ENCODE measurements at places on chromosomes 3 and 15. TPM values are rescaled to one million over a fixed set of nuclear protein-coding genes. Genes with fewer than 3 reads are reported as not detected.
A peak's percentile ranks its signal among the peaks of the same experiment; 100 is the strongest.

- H3K27ac ChIP-seq: no peak overlapping the region
- H3K4me1 ChIP-seq: peaks cover 3% of the 10 kb centered on the region
- H3K27me3 ChIP-seq: no peaks in the 10 kb centered on the region
- no peak for DNase-seq
- H3K36me3 ChIP-seq: no peaks in the 10 kb centered on the region
- H3K4me3 ChIP-seq: no peak overlapping the region
Observed at GRCh38 chr3:128427175-128427857, 39.4 kb downstream of the DNAJB8 start.

- no peaks in the 10 kb centered on the region for H3K36me3 ChIP-seq
- no peaks in the 10 kb centered on the region for H3K27me3 ChIP-seq
- H3K4me1 ChIP-seq: peaks cover 6% of the 10 kb centered on the region
- H3K27ac ChIP-seq: no peak overlapping the region
- no peak for DNase-seq
Observed at GRCh38 chr3:43465109-43465508, 156.7 kb downstream of the ANO10 start.

CYP11A1 gene
- total RNA-seq: 1.2 TPM

PARP15 gene
- 2.3 TPM for total RNA-seq

DNA sequence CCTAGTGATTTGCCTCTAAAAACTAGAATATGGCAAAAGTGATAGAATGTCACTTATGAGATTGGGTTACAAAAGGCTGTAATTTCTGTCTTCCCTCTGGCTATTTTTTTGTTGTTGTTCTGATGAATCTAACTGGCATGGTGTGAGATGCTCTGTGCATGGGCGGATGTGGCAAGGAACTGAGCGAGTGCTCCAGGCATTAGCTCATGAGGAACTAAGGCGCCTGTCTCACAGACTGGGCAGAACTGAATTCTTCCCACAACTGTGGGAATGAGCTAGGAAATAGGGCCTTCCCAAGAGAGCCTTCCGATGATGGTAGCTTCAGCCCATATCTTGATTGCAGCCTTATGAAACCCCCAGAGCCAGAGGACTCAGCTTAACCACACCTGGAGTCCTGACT lies 222.5 kb downstream of the NR2F2 start:
- no peaks in the 10 kb centered on the region for H3K36me3 ChIP-seq
- DNase-seq: no peak
- H3K27me3 ChIP-seq: no peaks in the 10 kb centered on the region
- no peak overlapping the region for H3K27ac ChIP-seq
- no peak overlapping the region for H3K4me3 ChIP-seq
- H3K4me1 ChIP-seq: no peaks in the 10 kb centered on the region

LRRN1 gene
- 1.4 TPM for total RNA-seq

CCDC80 gene
- 74.3 TPM for total RNA-seq

GRCh38 chr15:43118829-43119228 lies 13.0 kb upstream of the UBR1 start:
- no peak for DNase-seq
- H3K4me3 ChIP-seq: no peak overlapping the region
- H3K4me1 ChIP-seq: no peaks in the 10 kb centered on the region
- no peak overlapping the region for H3K27ac ChIP-seq
- no peaks in the 10 kb centered on the region for H3K36me3 ChIP-seq

SOX14 gene
- total RNA-seq: not detected

GRCh38 chr3:42088803-42089530 lies 2.2 kb upstream of the TRAK1 start:
- DNase-seq: peak; percentile 78
- H3K36me3 ChIP-seq: no peaks in the 10 kb centered on the region
- H3K4me3 ChIP-seq: no peak overlapping the region
- H3K27ac ChIP-seq: peak overlapping the region; percentile 95
- H3K27me3 ChIP-seq: no peaks in the 10 kb centered on the region

DNA sequence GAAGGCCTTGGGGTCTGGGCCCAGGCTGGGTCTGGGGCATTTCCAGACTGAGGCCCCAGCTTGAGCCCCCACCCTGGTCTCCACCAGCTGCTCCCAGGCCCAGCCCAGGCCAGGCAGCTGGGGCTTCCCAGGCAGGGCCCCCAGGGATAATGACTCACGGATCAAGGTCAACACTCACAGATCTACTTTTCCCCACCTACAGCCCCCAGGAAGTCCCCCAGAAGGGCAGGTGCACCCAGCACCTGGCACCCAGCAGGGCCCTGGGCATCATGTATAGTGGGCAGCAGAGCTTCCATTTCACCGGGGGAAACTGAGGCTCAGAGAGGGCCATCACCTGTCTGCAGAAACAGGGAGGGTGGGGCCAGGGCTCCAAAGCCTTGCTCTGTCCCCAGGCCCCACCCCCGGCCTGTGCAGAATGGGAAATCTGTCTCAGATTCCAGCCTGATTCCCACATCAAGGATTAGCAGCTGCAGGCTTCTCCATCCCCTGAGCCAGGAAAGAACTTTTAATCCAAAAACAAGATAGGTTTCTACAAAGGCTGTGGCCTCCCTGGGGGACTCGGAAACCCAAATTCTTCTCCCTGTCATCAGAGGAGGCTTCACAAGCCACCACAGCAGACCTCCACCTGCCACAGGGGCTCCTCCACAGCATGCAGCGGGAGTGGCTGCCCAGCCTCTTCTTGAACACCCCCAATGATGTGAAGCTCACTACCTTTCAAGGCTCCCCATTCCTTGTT lies 49.8 kb downstream of the IQSEC1 start:
- no peaks in the 10 kb centered on the region for H3K36me3 ChIP-seq
- no peak overlapping the region for H3K4me3 ChIP-seq
- H3K4me1 ChIP-seq: peaks cover 39% of the 10 kb centered on the region
- DNase-seq: no peak

HYAL1 gene
- total RNA-seq: 8.5 TPM

CHRD gene
- 5.0 TPM for total RNA-seq

P3H2 gene
- total RNA-seq: 6.8 TPM

DNA sequence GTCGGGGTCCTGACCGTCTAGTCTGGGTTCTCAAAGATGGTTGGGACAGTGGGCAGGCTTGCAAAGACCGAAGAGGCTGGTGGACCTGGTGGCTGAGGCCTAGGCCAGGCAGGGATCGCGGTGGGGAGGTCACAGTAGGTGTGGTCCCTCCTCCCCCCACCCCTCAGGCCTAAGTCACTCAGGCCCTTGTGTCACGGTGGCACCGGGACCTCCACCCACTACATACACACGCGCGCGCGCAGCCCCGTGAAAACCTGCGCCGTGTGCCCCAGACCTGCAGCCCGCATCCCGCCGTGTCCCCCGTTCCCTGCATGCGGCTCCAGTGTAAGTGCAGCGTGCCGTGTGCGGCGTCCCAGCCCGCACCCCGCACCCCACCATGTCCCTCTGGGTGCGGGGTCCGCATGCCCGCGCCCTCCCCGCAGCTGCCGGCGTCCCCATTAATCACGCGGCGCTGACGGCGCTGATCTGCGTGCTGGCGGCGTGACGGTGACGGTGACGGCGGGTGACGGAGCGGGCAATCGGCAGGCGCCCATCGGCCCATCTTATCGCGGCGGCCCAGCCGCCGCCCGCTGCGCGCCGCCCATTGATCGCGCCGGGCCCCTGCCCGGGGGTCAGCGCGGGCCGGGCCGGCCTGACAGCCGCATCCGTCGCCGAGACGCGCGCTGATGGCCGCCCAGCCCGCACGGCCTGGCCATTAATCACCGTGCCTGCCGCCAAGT lies 24.4 kb downstream of the SEC61A1 start:
- H3K36me3 ChIP-seq: peaks cover 5% of the 10 kb centered on the region
- DNase-seq: no peak
- H3K27me3 ChIP-seq: no peaks in the 10 kb centered on the region
- peaks cover 8% of the 10 kb centered on the region for H3K4me1 ChIP-seq
- H3K4me3 ChIP-seq: no peak overlapping the region
- H3K27ac ChIP-seq: no peak overlapping the region

DNA sequence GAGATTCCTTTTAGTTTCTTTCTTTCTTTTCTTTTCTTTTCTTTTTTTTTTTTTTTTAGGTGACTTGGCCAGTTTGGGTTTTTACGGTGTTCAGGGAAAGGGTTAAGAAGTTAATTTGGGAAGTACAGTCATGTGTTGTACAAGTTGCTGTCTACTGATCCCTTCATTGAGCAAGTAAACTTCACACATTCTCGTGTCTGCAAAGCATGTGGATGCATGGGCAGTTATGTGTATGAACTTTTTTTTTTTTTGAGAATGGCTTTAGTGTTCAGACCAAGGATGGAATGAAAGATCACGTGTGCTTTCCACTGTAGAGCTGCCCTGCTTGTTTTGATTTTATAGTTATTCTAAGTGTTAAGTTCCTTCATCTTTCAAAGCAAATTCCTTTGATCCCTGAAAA lies 132.3 kb downstream of the PGPEP1L start:
- H3K27ac ChIP-seq: peak overlapping the region; percentile 75
- no peaks in the 10 kb centered on the region for H3K27me3 ChIP-seq
- H3K4me3 ChIP-seq: no peak overlapping the region
- DNase-seq: no peak
- no peaks in the 10 kb centered on the region for H3K36me3 ChIP-seq
- peaks cover 78% of the 10 kb centered on the region for H3K4me1 ChIP-seq

DNA sequence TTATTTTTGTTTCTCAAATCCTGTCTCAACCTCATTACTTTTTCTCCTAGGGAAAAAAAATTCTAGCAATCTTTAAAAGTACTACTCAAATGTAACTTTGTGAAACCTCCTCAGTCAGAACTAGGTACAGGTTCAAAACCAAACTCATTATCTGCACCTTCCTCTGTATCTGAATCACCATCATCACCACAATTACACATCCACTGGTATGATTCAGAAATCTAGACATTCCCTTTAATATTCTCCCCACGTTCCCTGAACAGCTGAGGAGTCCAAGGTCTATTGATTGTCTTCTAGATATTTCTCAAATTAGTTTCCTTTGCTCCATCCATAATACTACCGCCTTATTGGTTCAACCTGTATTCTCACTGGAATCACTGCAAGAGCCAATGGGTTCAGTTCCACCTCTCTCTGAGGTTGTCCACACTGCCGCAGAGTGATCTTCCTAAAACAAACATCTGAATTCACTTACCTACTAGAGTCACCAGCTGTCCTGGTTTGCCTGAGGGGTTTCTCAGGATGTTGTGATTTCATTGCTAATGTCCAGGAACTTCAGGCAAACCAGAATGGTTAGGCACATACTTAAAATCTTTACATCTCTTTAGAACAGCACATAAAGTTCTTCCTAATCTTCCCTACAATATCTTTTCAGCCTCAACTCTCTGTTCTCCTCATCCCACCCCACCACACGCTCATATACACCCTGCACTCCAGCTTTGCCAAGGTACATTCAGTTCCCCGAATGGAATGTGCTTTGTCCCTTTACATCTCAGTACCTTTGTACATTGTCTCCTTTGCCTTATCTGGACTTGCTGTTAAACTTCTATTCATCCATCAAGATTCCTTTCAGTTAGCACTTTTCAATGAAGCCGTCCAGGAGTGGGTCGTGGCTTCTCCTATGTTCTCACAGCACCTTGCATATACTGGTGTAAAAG lies 24.2 kb downstream of the ATP13A4 start:
- H3K36me3 ChIP-seq: no peaks in the 10 kb centered on the region
- no peaks in the 10 kb centered on the region for H3K27me3 ChIP-seq
- H3K4me3 ChIP-seq: no peak overlapping the region
- no peak for DNase-seq
- H3K27ac ChIP-seq: no peak overlapping the region
- H3K4me1 ChIP-seq: no peaks in the 10 kb centered on the region

DNA sequence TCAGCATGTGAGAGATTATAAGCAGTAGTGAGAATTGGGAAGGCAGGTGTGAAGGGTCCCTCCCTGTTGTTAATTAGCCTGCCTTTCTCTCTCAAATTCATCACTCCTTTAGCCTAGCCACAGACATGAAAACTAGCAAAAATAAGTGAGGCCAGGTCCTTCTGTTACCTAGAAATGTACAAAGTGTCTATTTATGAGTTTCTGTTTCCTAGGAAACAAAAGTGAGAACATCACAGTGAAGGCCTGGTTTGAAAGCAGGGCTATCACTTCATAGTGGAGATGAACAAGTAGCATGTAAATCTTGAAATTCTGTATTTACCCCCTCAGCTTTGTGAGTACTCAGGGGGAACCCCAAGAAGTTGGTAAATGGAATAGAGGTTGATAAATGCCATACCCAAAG lies 78.2 kb upstream of the UMPS start:
- H3K27ac ChIP-seq: no peak overlapping the region
- no peak for DNase-seq
- no peaks in the 10 kb centered on the region for H3K36me3 ChIP-seq
- no peak overlapping the region for H3K4me3 ChIP-seq

CD86 gene
- total RNA-seq: 0.49 TPM

DNA sequence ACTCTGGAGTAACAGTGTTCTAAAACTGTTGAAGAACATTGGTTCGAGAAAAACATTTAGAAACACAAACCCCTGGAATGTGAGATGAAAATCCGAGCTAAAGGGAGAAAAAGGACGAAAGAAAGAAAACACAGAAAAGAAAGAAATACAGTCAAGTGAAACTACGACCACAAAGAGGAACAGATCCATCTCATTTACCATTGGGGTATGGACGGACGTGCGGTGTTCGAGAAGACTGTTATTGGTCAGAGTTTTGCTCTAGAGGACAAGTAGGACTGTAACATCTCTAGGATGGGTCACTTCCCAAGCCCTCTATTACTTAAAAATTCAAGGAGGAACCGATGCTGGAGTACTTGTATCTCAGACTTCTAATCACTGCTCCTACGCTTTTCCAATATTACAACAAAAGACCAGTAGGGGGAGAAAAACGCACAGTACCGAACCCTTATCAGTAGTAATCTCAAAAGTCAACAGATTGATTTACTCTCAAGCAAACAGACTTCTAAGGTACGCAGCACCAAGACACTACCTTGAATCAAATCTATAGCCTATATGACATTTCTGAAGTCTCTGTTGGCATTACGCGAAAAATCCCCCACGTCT lies 1.1 kb upstream of the PIK3CA start:
- no peaks in the 10 kb centered on the region for H3K4me1 ChIP-seq
- DNase-seq: no peak
- H3K36me3 ChIP-seq: no peaks in the 10 kb centered on the region
- H3K27me3 ChIP-seq: no peaks in the 10 kb centered on the region
- H3K4me3 ChIP-seq: peak overlapping the region; percentile 62

DNA sequence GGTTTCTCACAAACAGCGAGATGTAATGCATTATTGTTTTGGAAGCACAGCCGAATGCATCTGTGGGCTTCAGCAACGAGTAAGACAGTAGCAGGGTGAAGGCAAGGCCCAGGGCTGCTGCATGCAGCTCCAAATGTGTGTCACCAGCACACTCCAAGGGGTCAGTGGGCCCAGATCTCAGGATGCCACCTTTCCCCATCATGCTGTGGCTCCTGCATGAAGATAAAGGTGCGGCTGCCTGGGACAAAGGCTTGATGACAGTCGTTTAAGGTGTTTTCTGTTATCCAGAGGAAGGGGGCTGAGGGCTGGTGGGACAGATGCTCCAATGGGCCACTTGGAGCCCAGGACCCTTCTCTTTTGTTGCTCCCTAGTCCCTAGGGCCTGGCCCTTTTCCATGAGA lies 13.2 kb downstream of the C3orf22 start:
- no peaks in the 10 kb centered on the region for H3K4me1 ChIP-seq
- no peaks in the 10 kb centered on the region for H3K36me3 ChIP-seq
- H3K27ac ChIP-seq: no peak overlapping the region
- H3K4me3 ChIP-seq: no peak overlapping the region
- peaks cover 6% of the 10 kb centered on the region for H3K27me3 ChIP-seq
- no peak for DNase-seq

Measured in thyroid gland (tissue), 4 donors.